ENCODE measurements at places on chromosomes 7 and 10.
A peak's percentile ranks its signal among the peaks of the same experiment; 100 is the strongest.

DNA sequence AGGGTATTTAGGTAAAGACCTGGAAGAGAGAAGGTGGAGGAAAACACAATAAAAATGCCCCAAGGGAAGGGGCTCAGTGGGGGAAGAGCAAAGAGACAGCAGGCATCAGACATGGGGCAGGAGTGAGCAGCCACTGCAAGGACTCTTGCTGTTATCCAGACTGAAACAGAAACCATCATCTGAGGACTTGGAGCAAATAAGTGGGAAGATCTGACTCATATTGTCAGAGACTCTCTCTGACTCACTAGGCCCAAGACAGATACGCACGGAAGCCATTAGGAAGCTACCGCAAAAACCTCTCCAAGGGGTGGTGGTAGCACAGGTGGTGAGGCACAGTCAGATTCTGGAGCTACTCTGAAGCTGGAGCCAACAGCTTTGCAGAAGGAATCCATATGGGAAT lies 110.7 kb downstream of the RNF32 start:
- DNase-seq, result peak; percentile 37

DNA sequence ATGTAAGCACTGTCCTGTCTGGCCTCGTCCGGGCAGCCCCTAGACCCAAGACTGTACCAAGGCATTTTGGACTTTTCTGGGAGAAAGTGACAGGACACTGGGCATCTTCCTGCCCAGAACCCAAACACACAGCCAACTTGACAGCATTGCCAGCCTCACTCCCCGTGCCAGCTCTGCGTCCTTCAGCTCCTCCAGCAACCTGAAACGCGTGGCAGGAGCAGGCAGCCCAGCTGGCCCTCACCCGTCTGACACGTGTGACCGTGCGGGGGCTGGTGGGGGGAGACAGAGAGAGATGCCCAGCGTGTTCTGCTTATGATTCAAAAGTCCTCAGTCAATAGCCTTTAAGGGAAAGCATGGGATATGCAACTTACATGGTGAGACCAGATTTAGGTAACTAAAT lies 50.3 kb upstream of the SLC29A3 start:
- no peak for DNase-seq

DNA sequence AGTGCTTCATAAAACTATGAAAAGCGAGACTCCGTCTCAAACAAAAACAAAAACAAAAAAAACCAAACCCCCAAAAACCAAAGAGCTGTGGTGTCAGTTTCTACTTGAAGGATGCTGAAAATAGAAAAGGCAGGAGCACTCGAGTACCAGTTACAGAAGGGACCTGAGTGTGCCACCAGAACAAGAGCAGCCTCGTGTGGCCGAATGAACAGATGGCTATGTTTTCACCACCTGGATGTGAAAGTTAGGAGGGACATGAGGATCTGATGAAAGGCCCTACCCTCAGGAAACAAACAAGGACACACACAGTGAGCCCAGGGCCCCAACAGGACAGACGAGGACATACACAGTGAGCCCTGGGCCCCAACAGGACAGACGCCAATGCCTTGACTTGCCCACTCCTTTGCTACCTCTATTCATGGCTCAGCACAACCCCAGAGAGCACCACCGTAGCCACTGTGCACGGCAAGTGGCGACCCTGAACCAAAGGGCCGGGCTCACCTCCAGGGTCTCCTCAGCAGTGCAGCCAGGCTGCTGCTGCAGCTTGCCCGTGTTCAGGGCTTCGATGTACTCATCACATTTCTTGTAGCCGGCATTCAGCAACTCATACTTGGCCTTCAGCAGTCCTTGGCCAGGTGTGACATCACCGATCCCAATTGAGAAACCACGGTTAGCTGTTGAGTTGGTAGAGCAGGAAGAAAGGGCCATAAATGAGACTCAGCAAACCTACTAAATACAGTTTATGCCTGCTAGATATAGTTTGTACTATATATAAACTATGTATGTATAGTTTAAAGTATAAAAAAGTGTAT lies 24.9 kb downstream of the POLR3A start:
- DNase-seq, result no peak

DNA sequence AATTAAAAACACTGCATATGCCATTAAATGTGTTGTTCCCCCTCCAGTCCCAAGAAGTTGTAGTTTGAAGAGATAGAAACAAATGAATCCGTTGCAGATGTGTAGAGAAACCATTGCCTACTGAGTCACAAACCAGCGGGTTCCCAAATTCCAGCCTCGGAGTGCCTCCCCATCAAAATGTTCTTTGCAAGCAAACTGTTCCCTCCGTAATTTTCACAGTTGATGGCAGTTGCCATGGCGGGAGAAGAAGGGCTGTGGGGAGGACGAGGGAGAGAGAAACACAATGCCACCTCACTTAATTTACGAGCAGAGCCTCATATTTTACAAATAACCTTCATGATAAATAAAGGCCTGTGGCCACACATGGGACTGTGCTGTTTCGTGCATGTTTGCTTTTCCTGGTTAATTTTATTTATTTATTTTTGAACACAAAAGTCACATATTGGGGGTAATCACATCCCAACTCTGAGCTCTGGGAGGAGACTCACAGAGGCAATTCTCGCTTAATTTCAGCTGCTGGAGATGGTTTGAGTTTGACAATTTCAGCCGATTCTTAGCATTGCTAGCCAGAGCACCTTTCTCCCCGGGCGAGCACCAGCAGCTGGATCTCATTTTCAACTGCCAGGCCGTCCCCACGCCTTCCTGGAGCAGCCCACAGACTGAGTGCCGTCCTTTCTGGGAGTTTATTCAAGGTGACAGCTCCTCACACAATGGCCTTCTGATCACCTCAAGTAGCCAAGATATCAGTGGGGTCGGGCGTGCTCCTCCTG lies 1084.2 kb downstream of the KCNMA1 start:
- DNase-seq, result no peak

DNA sequence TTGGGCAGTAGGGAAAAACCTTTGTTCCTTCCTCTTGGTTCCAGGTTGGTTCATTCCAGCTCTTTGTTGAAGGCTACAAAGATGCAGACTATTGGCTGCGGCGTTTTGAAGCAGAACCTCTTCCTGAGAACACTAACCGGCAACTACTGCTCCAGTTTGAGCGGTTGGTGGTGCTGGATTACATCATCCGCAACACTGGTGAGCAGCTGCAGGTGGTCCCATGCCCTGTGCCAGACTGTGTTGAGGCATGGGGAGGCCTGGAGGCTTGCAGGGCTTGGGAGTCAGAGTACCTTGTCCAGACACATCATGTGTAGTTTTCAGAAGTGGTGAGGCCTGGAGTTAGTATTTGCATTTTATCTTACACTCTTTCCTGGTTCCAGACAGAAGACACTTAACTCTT lies 16.3 kb downstream of the PI4K2A start:
- no peak for DNase-seq

GRCh38 chr7:22192801-22193200 lies 164.2 kb downstream of the RAPGEF5 start:
- DNase-seq, result no peak

- no peak for DNase-seq
Measured at GRCh38 chr10:86536294-86536861, 14.8 kb upstream of the WAPL start.

DNA sequence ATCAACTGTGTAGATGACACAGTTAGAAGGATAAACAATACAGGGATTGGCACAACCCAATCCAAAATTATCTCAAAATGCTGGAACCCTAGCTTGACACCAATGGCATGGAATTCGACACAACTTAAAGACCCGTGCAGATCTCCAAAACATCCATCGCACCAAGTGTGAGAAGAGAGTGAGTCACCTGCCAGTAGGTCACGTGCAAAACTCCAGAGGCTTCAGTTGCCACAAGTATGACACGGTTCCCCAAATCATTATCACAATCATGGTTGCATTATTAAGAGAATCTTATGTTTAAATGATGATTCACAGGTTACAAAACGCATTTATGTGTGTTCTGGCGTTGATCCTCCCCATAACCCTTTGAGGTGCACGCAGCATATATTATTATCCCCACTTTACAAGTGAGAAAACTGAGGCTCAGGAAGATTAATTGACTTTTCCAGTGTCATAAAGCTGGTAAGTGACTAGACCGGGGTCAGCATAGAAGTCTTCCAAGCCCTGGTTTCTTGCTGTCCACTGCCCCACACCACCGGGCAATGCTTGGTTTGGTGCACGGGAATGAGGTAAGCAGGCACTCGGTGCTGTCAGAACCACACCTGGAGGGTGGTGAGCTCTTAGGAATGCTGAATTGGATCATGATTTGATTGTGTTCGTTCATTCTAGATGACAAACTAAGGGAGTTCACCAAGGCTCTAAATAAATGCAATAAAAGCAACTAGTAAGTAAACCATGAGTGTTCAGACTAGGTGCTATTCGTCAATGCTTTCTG lies 23.6 kb upstream of the STK17A start:
- no peak for DNase-seq

DNA sequence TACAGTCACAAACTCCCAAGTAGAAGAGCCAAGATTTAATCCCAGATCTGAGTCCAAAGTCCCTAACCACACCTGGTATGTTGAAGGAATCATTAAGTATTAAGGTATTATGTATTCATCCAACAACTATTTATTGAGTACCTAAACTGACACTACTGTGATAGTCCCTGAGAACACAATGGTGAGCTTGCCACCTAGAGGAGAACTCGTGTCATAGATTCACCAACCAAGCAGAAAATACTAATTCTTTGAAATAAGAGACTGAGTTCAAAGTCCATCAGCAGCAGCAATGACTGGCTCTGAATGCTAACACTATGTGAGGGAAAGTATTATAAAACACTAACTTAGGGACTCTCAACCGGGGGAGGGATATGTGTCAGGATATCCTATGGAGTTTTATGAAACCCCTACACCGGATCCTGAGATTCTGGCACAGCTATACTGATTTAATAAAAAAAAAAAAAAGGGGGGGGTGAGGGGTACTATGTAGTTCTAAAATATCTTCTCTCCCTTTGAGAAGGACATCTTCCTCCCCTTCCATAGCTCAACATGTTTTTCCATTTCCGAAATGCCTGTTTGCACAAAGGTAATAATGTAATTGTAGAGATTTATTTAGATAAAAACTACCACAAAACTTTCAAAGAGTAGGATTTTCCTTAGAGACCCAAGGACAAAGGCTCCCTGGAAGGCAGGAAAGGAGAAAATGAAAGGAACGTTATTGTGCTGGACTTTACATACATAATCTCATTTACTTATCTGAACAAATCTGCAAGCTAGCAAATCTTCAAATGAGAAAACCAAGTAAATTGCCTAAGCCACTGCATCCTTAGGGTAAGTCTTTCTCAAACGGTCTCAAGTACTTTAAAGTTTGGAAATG lies 1.6 kb downstream of the NCOA4 start:
- DNase-seq, result peak; percentile 24

- DNase-seq, result no peak
Measured at GRCh38 chr10:49050366-49050765, 65.0 kb downstream of the VSTM4 start.

- no peak for DNase-seq
Measured at GRCh38 chr10:81873231-81873931, 1.6 kb upstream of the NRG3 start.

DNA sequence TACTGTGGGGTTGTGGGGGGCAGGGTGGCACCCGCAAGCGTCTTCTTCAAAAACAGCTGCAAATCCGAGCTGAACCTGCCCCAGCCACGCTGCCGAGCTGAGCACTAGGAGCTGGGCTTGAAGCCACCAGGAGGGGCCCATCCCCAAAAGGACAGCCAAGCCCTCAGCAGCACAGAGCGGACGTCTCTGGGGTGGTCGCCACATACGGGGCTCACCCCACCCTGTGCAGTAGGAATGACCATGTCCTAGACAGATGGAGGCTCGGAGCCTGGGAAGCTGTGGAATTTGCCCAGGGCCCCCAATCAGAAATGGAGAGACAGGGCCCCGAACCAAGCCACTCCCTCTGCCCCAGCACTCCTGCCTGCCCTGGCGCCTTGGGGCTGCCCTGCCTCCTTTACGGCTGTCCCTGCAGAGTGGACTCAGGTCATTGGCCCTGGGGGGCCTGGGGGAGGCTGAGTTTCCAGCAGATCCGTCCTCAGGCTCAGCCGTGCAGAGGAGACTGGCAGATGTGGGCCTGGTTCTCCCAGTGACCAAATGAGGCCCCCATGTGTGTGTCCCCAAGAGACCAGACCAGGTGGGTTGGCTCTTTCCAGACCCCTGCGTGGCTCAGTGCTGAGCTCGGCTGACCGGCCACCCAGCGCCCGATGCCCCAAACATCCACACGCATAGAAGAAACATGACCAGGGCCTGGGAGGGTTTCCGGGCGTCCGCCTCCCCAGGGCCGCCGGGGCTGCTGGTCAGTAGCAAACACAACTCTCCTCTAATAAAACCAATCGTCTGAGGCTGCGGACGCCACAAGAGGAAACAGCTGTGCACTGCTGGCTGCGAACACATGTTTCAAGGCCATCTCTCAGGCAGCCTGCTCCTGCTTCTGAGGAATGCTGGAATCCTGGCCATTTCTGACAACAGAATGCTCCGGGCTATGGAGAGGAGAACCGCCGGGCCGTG lies 54.9 kb downstream of the PDGFA start:
- no peak for DNase-seq

- no peak for DNase-seq
Measured at GRCh38 chr10:131166486-131166885, 145.0 kb downstream of the TCERG1L start.

Measured in smooth muscle cell of the brain vasculature (primary cell).